ENCODE measurements at places on chromosomes 2 and 18. TPM values are rescaled to one million over a fixed set of nuclear protein-coding genes. Genes with fewer than 3 reads are reported as not detected.

DNA sequence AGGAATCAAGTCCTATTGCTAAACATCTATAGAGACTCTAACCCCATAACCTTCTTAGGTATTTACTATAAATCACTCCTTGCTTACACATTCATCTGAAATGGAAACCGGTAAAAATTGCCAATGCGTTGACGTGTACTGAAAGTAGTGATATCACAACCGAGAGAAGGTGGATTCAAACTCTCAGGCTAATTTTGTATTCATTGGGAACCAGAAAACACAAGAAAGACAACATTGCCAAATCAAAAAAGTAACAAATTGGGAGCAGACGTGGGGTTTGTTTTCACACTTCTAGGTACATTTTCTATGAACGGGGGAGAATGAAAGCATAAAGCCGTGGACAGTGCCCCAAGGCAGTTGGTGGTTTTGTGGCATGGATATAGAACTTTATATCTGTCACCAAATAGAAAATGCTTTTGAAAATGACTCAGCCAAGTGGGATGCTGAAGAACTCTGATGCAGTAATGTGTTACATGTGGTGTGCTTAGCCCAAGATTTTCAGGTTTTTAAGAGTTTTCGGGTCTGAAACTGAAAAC lies 155.1 kb upstream of the RASGRP3 start:
- DNase-seq = no peak

DNA sequence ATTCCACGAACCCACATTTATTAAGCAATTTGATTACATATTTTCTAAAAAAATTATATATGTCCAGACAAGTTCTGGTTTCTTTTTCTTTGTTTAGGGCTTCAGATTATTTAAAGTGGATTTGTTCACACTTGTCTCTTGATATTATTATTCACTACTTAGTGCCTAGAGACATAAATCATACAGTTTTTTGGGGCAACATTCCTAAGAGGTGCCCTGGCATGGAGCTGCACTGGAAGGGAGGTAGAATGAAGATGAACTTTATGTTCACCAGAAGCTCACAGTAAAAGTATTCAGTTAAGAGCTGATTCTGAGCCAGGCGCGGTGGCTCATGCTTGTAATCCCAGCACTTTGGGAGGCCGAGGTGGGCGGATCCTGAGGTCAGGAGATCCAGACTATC lies 762.7 kb upstream of the TMEFF2 start:
- DNase-seq = no peak

DNA sequence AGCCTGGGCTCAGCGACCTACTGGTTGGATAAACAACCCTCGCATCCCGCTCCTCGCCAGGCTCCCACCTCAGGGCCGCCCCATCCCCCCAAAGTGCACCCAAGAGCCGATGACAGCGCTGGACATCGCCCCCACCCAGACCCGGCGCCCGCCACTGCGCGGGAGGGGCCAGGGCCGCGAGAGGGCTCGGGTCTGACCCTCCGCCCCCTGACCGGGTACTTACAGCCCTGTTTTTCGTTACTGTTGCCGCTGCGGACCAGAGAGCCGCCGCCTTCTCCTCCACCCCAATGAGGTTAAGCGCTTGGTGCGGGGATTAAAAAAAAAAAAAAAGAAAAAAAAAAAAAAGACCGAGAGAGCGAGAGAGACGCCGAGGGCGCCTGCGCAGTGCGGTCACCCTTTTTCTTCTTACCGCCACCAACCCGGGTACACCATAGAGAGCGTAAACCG lies at the start of gene CLASP1:
Gene CLASP1, minus strand, starts transcription at position 314 of the 447 bp plus-strand sequence. CDS start 43,567 bp downstream, outside the sequence.
- DNase-seq = no peak

The SERPINB3 gene
- 2.6 TPM for total RNA-seq

The UGT1A3 gene
- total RNA-seq = not detected

Measured in thymus (tissue), 14 donors.